CD4-positive, alpha-beta T cell treated with Interleukin-6 at 100 ng/mL for 8 hours (primary cell): ENCODE measurements at places on chromosomes 5 and 9.

- DNase-seq = no peak
These were observed 1816.1 kb upstream of the C9orf72 start for GRCh38 chr9:29389421-29389820.

- DNase-seq = no peak
These were observed 1736.4 kb downstream of the MAT2B start for GRCh38 chr5:165241811-165242210.

DNA sequence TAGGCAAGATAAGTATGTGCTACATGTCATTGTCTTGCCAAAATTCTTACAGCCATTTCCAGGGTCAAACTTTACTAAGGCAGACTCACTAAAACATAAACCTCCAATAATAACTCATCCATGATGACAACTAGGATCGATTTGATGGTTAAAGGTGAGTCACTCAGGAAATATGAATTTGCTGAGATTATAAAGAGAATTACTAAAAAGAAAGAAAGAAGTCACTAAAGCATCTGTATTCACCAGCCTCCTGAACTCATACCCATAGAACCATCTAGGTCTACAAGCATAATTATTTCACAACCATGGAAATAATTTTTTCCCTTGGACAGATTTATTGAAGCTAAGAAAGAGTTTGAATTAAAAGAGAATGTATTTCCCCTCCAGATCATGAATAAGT lies 258.6 kb downstream of the TLE1 start:
- DNase-seq = no peak

GRCh38 chr5:24642022-24642421 lies 2.8 kb downstream of the CDH10 start:
- DNase-seq = no peak

DNA sequence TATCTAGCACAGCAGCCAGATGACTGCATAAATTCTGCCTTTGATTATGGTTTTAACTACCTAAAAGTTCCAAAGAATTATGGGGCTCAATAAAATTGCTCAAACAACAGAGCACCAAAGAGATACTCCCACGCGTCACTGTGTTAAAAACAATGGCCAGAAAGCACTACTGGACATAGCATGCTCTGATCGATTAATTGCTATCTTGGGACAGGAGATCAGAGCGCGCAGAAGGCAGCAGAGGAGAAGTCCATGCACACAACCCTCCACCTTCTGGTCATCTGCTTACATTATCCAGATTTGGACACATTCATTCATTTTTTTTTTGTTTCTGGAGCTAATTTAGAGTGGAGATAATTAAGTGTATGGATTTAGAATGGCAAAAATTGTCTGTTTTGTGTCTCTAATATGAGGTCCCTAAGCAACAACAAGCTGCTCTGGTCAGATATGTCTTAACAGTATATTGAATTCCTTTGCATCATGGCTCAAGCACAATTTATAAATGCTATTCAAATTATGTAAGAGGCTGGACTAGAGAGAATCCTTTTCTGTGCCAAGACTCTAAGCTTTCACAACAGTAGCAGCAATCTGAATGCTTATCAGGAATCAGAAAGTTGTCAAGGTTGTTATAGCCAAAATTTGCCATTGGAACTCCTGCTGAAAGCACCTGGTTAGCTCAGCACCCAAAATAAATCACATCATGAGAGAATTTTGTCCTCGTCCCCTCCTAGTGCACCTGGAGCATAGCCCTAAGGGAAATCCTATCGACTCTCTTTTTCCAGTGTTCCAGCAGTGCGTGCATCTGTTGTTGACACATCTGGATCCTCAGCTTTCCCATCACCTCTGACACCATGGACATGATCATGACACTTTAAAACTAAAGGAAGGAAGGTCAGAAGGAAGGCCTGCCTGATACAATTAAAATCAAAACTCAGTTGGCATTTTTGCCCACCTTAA lies 98.6 kb upstream of the HMHB1 start:
- no peak for DNase-seq

- DNase-seq = no peak
These were observed 70.7 kb downstream of the NSD1 start for GRCh38 chr5:177204281-177204680.

DNA sequence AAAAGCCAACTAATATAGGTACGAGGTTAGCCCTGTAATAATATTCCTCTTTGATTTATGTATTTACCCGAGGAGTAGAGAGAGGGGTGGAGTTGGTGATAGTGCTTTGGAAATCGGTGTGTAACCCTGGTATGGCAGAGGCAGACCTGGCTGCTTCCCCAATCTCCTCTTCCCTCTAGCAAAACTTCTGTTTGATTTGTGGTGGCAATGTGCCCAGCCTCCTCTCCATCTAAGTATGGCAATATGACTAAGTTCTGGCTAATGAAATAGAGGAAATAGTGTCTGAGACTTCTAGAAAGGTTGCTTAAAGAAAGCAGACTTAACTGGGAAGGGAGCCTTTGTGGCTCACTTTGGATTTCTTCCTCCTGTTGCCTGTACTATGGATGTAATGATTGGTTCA lies 491.1 kb downstream of the ENC1 start:
- DNase-seq = no peak

- DNase-seq = no peak
These were observed 93.9 kb upstream of the PRLR start for GRCh38 chr5:35324201-35324600.

DNA sequence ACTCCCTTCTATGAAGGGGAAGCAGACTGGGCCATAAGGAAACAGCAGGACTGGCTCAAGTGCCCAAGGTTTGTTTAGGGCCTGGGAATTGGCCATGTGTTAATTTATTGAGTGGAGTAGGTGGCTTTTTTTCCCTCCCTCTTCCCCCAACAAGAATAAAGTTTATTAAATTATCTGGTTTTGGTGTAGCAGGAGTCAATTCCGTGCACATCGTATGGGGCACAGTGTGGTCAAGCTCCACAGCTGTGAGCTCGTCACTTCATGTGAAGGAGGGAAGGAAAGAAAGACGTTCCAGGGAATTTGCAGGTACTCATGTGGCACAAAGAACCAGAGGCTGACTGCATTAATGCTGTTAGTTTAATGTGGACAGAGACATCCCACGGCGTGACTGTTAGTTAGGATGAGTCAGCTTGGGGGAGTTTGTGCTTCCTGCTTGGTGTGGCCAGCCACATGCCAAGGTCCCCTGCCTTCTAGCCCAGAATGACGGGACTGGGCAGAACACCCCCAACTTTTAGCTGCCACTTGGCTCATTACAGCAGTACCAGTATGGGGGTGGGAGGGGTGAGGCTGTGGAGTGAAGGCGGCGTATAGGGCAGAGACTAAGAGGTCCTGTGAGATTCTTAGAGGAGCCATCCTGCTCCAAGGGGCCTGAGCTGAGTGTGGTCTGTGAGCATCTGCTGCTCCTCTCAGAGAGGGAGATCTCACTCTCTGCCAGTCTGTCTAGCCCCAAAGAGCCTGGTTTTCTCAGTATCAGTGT lies 33.2 kb downstream of the CSF1R start:
- DNase-seq = no peak

DNA sequence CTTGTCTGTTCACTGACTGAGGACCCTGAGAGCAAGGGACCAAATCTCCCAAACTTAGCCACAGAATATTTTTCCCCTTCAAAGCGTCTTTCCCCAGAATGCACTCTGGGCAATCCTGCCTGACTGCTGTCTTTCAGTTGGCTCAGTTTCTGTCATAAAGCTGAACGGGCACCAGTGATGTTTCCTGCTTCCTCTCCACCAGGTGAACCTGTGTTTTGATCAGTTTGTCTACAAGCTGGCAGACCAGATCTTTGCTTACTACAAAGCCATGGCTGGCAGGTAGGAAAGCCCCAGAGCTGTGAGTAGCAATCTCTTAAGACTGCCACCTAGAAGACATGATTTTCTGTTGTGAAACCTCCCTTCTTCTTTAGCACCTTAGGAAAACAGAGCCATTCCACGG lies 61.8 kb downstream of the CYFIP2 start:
- DNase-seq = peak; percentile 39

- DNase-seq = no peak
These were observed 56.8 kb downstream of the MTREX start for GRCh38 chr5:55364537-55365055.

DNA sequence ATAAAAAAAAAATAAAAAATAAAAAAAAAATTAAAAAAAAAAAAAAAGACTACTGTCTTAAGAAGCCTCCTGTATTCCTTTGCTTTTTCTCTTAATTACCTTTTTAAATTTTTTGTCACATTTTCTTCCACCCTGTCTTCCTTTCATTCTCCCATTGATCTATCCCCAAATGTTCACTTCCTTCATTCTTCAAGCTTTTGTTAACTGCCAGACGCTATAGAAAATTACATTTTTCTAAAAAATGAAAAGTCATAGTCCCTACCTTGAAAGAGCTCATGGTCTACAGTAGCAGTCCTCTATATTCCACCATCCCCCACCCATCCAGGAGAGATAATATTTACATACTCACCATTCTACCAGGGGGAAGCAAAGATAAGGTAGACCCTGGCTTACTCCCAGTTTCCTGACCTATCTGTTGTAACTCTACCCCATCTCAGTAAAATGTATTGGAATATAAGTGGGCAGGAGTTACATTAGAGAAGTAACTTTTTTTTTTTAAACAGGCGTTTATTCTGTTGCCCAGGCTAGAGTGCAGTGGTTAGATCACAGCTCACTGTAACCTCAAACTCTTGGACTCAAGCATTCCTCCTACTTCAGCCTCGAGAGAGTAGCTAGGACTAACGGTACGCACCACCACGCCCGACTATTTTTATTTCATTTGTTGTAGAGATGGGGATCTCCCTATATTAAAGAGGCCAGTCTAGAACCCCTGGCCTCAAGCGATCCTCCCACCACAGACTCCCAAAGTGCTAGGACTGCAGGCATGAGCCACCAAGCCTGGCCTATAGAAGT lies 3.8 kb upstream of the PRKAA1 start:
- DNase-seq = no peak

DNA sequence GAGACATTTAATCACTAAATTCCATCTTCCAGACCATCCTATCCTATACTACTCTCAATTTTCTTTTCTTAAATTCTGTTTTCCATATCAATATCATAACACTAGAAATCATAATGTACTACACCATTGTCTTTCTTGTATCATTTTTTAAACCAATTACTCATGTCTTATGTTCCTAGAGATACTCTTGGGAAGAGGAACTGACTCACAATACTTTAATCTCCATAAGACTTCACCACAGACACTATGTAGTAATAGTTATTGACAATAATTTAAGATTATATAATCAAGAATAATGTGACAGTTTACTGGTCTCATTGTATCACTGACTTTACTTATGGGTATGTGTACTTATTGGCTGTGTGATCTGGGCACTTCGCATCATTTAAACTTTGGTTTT lies 43.8 kb downstream of the PCDHGC5 start:
- no peak for DNase-seq

DNA sequence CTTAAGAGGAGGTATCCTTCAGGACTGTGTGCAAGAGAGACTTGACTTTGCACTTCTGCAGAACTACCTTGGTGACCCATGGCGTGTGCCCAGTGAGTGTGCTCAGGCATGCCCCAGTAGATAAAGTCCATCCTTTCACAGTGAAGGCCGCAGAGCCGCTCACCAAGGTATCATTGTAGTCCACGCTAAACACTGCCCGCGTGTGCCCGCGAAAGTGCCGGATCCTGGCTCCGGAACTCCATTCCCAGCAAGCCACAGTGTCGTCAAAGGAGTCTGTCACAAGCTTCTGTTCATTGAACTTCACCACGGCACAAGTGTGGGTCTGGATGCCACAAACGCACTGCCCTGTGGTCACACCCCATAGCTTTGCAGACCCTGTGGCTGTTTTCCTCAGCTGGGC lies 3.3 kb upstream of the GRM6 start:
- no peak for DNase-seq

- no peak for DNase-seq
These were observed 496 bp downstream of the TLX3 start for GRCh38 chr5:171309276-171310211.

- no peak for DNase-seq
These were observed 212.0 kb downstream of the DEPDC1B start for GRCh38 chr5:60487885-60488442.

DNA sequence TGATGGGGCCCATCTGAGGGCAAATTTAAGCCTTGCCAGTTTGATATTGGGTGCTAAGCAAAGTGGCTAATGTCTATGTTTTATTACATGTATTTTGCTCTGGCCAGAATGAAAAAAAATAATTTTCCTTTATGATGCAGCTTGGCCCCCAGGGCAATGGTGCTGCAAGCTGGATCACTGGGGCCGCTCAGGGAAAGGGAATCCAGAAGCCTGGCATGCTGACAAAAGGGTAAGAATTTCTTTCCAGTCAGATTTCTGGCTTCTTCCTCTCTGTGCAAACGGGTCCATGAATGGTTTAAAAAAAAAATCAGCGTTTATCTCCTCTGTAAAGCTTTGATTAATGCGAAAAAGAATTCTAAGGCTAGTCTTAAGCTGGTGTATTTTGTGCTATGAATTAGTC lies 138.4 kb downstream of the MAPKAP1 start:
- no peak for DNase-seq

GRCh38 chr5:169910393-169910792 lies 69.9 kb downstream of the INSYN2B start:
- DNase-seq = no peak

- no peak for DNase-seq
These were observed 6.4 kb upstream of the ARL14EPL start for GRCh38 chr5:116025866-116026265.

DNA sequence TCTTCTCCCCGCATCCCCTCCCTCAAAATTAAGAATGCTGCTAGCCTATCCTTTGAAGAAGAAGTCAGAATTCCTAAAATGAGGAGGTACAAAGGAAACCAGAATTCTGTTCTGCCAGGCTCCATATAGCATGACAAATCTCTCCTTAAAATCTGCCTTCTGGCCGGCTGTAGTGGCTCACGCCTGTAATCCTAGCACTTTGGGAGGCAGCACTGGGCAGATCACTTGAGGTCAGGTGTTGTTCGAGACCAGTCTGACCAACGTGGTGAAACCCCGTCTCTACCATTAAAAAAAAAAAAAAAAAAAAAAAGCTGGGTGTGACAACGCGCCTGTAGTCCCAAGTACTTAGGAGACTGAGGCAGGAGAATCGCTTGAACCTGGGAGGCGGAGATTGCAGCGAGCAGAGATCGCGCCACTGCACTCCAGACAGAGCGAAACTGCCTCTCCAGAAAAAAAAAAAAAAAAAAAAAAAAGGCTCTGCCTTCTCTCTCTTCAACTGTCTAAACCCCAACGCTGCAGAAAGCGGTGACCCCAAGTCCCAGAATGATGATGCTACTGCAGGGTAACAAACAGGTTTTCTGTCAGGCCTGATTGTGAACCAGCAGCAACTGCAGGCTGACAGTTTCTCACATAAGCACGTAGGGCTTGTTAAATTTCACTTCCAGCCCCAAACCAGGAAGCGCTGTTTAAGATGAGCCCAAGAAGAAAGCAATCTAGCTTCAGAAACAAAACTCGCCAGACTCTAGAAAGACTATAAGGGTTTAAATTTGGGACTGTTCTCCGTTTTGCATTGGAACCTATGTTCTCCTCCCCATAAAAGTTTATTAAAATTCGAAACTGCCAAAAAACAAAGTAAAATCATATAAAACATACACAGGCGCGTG lies 963 bp upstream of the CAST start:
- peak; percentile 30 for DNase-seq
